Type B pancreatic cell (in vitro differentiated cells): ENCODE measurements at places on chromosomes 7 and 10.

DNA sequence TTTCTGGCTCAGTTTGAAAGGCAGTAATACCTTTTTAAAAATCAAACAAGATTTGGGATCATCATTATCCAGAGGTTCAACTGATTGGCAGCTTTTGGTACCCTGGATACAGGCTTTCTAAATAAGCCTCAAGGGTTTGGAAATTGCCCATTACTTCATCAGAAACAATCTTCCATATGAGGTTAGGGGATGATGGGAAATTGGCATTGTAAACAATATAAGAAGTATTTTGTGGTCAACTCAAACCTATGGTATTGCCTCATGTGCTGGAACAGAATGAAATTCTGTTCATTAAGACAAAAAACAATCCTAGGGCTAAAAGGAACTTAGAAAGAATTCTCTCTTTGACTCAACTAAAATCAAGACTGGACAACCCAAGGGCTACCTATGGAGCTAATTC lies 92.6 kb upstream of the HECTD2 start:
- DNase-seq: no peak

DNA sequence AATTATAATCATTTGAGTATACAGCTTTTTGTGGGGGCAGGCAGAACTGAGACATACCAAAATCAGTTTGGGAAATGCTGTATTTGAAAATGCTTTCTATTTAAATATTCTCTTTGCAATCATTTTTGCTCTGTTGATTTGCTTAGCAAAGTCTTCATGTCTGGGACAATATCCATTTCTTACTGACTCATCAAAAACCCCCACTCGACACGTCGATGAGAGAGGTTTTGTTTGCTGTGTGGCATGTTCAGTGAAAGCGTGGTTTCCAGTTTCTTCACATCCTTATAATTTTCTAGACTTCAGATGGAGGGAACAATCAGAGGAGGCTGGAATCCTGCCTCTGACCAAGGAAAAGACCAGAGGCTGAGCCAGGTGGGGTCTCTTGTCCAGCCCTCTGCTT lies 28.9 kb downstream of the HTRA1 start:
- no peak for DNase-seq

- DNase-seq: no peak
These were observed 8.8 kb downstream of the TSPAN15 start for GRCh38 chr10:69459893-69460575.

- DNase-seq: no peak
These were observed 354 bp upstream of the GIMAP5 start for GRCh38 chr7:150736864-150737263.

- no peak for DNase-seq
These were observed 627.9 kb downstream of the PARD3 start for GRCh38 chr10:34187201-34187600.
